ENCODE measurements at places on chromosomes 12 and 14. TPM values are rescaled to one million over a fixed set of nuclear protein-coding genes. Genes with fewer than 3 reads are reported as not detected.

DNA sequence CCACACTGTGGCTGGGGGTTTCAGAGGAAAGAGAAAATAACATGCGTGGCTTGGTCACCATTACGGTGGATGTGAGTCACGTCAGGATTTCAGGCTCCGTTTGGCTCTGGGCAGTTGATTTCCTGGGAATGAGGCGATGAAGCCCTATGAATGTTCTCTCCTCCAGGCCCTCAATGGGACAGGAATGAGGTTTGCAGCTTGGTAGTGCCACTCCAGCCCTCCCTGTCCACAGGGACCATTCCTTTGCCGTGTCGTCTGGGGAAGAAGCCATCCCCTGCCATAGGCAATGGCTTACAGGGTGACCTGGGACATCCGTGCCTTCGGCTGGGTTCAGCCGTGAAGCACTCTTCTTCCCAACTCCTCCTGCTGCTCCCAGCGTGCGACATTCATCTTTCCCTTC lies 95.0 kb downstream of the FBXL14 start:
- no peak for DNase-seq

DNA sequence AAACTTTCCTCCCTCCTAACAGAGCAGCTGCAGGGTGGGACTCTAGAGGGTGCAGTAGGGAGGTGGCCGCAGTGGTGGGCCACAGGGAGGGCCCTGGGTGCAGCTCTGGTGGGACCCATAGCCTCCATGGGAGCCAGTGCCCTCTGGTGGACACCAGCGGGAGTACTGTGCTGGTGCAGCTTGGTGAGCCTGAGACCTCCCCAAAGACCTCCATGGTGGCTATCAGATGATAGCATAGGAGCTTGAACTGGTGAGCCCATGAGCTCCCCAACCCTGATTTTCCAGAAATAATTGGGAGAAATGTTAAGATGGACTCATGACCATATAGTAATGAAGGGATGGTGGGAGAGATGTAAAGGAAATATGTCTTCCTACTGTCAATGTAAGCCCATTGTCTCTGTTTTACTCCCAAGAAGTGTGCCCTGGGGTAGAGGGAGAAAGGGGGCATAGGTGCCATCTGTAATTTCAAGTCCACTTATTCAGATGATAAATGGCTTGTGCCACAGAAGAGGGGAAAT lies 98.7 kb downstream of the GAS2L3 start:
- DNase-seq: no peak

GRCh38 chr14:31265701-31266398 lies 58.3 kb upstream of the HECTD1 start:
- DNase-seq: no peak

DNA sequence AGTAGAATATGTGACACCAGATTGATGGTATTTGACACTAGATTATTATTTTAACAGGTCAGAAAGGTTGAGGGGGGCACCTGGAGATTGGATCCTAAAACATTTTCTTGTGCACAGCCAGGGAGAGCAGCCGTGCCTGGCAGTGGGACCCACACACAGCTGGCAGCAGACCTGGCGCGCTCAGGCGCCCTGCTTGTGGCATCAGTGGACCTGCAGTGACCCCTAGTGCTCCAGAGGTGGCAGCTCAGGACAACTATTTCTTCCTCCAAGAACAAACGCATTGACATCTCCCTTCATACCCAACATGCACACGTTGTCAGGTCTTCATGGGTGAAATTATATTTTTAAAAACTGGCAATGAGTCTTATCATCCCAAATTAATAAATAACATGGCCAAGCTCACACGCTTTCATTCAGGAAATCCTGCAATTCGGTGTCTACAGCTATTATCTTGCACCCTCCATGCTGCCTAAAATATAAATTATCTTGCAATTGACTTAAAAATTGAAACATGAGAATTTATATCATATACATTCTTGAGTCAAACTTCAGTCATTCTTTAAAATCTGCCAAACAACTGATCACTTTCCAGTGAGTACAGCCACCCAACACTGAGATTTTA lies 7.7 kb upstream of the TMEM132D start:
- no peak for DNase-seq

PITPNM2 gene
- total RNA-seq: 24.7 TPM

- DNase-seq: no peak
Measured at GRCh38 chr12:111444314-111444924, 38.7 kb downstream of the SH2B3 start.

DNA sequence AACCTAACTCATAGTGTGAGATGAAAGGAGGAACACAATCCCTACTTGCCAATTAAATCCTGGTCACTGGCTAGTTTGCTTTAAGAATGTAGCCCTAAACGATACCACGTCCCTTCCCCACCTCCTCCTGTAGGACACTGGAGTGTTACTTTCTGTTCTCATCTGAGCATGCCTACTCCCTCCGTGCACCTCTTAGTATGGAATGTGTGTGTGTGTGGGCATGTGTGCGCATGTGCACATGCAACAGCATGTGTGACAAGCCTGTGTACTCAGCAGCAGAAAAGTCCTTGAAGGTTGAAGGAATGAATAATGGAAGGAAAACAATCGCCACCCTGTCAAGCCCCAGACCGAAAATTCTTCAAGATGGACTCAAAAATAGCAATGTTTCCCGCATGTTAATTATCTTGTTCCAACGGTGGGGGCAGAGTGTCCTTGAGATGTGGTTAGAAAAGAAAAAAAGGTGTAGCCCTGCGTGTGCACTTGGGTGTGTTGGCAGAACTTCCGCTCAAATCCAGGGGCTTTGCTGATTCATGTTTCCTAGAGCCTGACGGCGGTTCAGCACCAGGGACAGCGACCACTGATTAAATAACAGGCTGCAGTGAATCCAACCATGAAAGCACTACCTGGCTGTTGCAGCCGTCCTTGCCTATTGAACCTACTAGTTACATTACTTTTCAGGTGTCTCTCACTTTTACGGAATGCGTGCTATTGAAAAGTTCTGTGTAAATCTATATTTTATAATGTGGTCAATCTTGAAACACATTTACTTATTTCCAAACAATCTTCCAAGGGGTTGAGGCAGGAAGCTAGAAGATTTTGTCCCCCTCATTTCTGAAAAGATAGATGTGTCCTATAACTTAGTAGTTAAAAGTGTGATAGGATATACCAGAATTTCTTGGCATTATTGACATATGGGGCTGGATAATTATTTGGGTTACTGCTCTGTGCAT lies 79.8 kb downstream of the SRRM4 start:
- peak; percentile 60 for DNase-seq

LRCOL1 gene
- not detected for total RNA-seq

GRCh38 chr14:105169776-105170655 lies 1.4 kb upstream of the JAG2 start:
- no peak for DNase-seq

GRCh38 chr12:25811656-25812126 lies 146.8 kb upstream of the RASSF8 start:
- no peak for DNase-seq

DNA sequence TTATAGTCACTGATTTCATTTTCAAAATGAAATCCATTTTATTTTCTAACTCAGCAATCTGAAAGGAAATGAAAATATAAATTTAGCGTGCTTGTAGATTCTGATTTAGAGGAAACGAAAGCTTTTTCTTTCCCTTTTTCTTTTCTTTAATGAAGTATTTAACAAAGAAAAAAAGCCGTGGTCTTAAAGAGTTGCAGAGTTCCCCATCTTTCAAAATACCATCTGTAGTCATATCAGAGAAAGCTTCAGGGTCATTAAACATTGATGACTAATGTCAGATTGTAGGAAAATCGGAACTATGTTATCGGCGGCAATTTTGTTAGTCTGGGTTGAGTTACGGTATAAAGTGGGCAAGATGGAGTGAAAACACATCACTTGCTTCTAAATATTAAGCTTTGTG lies 32.3 kb downstream of the DRAM1 start:
- no peak for DNase-seq

DNA sequence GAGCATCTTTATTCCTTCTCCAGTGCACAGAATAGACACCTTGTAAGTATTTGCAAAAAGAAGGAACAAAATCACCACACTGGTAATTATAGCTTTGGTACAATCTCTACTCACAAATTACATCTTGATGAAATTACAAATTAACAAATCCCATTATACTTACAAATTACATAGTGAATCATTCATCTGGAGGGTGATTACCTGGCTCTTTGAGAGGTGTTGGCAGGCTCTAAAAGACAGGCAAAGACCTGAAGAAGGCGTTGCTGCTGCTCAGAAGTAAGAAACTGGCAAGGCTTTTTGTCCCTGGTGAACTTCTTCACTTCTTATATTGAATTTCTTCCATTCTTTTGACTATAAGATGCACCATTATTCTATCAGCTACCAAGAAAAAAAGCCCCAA lies 21.7 kb upstream of the LMNTD1 start:
- DNase-seq: no peak

- DNase-seq: no peak
Measured at GRCh38 chr12:45166056-45166455, 49.8 kb upstream of the ANO6 start.

- no peak for DNase-seq
Measured at GRCh38 chr12:46522071-46522470, 149.5 kb upstream of the SLC38A2 start.

LHX5 gene
- not detected for total RNA-seq

GRCh38 chr12:124898200-124898922 lies 16.1 kb downstream of the UBC start:
- no peak for DNase-seq

TRHDE gene
- total RNA-seq: 4.1 TPM

GRCh38 chr14:92759300-92759678 lies 10.9 kb upstream of the LGMN start:
- no peak for DNase-seq

E2F7 gene
- 0.27 TPM for total RNA-seq

- no peak for DNase-seq
Measured at GRCh38 chr14:103312006-103312635, 21.9 kb upstream of the EIF5 start.

- DNase-seq: no peak
Measured at GRCh38 chr12:63915105-63915800, 70.8 kb downstream of the SRGAP1 start.

DNA sequence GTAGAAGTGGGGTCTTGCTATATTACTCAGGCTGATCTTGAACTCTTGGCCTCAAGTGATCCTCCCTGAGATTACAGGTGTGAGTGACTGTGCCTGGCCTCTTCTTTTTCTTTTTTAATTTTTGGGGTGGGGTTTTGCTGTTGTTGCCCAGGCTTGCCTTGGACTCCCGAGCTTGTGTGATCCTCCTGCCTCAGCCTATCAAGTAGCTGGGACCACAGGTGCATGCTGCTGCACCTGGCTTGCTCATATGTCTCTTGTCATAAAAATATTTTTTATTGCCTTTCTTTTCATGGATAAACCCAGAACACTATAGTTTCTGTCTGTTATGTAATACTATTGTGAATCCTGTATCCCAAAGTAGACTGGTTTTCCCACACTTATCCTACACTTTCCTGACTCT lies 26.0 kb downstream of the SCYL2 start:
- DNase-seq: no peak

GRCh38 chr14:88264116-88264515 lies 59.0 kb downstream of the KCNK10 start:
- DNase-seq: no peak

DNA sequence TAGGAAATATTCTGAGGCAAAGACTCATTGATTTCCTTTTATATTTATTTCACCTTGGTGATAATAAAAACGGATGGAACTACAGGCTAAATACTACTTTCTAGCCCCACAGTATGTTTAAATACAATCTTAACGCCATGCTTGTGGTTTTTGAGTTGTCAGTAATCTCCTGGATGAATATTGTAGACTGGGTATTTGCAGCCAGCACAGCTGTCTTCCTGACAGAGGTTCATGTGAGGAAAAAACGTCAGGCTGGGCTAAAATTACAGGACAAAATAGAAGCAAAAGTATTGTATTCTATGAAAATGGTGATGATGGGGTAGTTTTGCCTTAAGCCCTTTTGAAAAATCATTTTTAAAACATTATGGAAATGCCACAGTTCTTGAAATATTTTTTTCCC lies 140.9 kb downstream of the CCDC91 start:
- no peak for DNase-seq

CLEC7A gene
- total RNA-seq: 32.4 TPM

PRICKLE1 gene
- total RNA-seq: 100 TPM

DNA sequence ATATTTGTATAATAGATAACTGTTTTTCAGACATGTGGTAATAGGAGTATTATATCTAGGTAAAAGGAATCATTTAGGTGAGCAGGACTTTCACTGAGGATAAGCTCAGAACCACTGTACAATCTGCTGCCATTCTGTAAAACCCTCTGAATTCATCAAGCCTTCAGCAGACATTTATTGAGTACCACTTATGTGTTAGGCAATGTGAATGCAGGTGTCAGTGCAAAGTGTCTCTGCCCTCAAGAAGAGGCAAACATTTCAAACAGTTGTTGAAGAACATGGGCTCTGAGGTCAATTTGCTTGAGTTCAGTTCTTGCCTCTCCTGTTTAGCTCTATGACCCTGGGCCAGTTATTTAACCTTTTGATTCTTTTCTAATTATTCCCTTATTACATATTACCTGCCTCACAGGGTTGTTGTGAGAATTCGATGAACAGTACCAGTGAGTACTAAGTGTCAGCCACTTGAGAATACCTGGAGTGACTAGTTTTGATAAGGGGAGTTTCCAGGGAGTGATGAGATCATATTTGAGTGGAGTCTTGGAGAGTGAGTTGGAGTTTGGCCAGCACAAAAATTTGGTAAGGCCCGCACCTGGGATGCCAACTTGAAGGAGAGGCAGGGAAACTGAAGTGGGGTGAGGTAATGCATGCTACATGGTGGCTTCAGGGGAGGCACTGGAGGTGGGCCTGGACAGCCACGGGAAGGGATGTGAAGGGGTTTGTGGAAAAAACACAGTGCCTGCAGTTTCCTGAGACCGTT lies 33.7 kb downstream of the RASSF8 start:
- DNase-seq: no peak

DNA sequence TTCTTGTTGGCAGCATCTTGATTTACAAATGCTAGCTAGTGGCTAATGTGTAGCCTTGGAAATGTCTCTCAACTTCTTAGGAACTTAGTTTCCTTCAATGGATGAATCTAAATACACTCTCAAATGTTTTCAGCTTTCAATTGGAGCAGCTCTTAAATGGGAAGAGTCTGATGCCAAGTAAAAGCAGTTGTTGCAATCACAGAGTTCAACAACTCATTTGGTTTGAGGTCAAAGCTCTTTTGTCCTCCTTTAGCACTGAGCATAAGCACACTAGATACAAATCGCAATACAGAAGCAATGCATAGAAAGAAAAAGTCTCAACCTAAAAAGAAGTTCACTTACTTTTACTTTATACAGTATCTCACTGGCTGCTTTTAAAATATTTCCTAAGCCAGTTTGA lies 986.1 kb upstream of the FLRT2 start:
- no peak for DNase-seq

DNA sequence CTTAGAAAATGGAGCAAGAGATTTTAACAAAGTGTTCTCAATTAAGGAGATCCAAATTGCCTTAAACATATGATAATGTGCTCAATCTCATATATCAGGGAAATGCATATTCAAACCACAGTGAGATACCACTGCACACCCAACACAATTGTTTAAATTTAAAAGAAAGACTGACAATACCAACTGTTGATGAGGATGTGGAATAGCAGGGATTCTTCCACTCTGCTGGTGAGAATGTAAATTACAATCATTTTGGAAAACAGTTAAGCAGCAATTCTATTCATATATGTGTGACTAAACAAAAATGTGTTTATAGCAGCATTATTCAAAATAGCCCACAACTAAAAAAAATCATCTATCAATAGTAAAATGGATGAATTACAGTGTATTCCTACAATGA lies 144.2 kb downstream of the KICS2 start:
- DNase-seq: no peak

GRCh38 chr12:131033886-131034482 lies 80.3 kb downstream of the ADGRD1 start:
- DNase-seq: no peak

Measured in sciatic nerve (tissue), 2 donors.